ENCODE measurements at places on chromosomes 5 and 9. TPM values are rescaled to one million over a fixed set of nuclear protein-coding genes. Genes with fewer than 3 reads are reported as not detected.

PCDHGA12 gene
- total RNA-seq = 4.7 TPM

ORM2 gene
- total RNA-seq = not detected

PCDHB12 gene
- total RNA-seq = 0.05 TPM

GABRA6 gene
- not detected for total RNA-seq

SH3GL2 gene
- 0.07 TPM for total RNA-seq

BASP1 gene
- total RNA-seq = 96.9 TPM

SYNPO gene
- total RNA-seq = 7.3 TPM

All from airway epithelial cell (primary cell).